Stimulated activated CD4-positive, alpha-beta T cell treated with anti-CD3 and anti-CD28 coated beads, Interleukin-1b, Interleukin-23, amount 100 ng/mL, for 4 hours (primary cell): ENCODE measurements at places on chromosomes 7 and 10.

DNA sequence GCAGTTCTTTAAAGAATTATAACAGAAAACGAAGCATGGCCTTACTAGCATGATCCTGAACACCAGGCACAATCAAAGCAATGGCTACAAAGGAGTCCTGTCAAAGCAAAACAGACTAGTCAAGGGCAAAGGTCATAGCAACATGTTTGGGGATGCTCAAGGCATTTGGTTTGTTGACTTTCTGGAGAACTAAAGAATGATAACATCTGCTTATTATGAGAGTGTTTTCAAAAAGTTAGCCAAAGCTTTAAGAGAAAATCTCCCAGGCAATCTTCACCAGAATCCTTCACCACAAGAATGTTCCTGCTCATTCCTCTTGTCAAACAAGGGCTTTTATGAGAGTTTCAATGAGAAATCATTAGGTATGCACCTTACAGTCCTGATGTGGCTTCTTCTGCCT is 95.1 kb upstream of the CPXM2 start:
- no peak for DNase-seq

DNA sequence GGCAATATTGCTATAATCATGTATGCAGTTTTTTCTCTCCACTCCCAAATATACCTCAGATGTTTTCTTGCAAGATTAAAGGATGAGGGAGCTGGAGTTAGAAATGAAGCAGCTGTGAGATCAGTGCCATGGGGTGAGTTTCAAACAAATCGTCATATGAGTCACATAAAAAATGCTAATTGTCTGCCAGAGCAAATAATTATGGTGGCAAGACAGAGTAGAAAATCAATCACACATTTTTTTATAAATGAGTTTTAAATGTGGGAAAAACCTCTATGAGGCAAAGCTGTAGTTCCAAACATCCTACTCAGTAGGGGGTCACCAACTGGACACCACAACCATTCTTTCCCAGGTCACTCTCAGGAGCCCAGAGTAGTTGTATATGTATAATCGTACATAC is 55.3 kb downstream of the CH25H start:
- DNase-seq = no peak

DNA sequence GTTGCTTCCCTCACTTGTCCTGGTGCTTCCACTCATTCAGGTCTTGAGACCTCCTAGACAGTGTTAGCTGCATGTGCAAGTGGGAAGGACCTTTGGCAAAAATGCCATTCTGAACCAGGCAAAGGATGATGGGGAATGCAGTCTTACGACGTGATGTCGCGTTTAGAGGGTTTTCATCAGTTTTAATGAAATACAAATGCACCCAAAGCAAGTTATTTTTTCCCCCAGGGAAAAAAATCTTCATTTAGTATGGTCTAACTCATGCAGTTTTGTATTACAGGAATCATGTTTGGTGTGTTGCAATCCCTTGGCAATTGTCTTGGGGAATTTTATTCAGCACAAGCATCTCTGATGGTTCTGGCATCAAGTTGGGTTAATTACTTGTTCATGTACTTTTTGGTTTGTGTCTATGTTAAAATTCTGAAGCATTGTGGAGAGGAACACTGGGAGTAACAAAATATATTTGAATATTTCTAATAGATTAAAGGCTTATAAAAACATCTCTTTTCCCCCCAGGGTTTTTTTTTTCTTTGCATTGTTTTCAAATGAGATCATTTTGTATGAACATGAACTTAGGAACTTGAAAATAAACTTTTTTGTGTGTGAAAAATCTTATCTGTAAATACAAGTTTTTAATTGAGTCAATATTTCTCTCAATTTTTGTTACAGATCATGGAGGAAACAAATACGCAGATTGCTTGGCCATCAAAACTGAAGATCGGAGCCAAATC is 188.9 kb downstream of the BICC1 start:
- no peak for DNase-seq

- no peak for DNase-seq
Measured at GRCh38 chr10:114294549-114294948, 55.5 kb downstream of the VWA2 start.

- no peak for DNase-seq
Measured at GRCh38 chr7:139762886-139763285, 14.9 kb downstream of the HIPK2 start.

DNA sequence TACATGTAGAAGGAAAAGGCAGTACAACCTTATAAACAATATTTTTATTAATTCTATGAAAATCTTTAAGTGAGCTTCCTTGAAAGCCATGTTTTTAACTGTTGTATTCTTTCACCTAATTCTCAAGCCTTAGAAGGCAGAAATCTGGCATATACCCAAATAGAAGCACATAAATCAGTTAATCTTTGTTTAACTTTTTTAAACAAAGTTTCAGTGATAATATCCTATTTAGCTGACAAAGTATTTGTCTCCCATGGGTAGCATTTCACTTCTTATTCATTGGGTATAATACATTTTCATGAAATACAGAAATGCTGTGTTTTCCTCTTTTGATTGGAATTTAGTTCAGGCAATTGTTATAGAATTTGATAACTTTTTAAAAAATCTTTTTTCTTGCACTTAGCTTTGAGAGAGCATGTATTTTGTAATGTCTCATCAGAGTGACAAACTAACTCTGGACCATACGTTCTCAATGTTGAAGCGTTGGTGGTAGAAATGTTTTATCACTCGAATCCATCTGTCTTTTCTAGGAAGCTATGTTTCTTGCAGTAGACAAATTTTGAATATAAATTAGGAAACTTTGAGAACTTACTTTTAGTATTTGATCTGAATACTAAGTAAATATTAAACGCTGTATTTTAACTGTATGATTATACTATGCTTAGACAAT is 78.1 kb downstream of the CREM start:
- DNase-seq = no peak

GRCh38 chr7:20906801-20907453 is 120.2 kb upstream of the SP8 start:
- no peak for DNase-seq

GRCh38 chr7:116334555-116334954 is 124.2 kb downstream of the TES start:
- no peak for DNase-seq

DNA sequence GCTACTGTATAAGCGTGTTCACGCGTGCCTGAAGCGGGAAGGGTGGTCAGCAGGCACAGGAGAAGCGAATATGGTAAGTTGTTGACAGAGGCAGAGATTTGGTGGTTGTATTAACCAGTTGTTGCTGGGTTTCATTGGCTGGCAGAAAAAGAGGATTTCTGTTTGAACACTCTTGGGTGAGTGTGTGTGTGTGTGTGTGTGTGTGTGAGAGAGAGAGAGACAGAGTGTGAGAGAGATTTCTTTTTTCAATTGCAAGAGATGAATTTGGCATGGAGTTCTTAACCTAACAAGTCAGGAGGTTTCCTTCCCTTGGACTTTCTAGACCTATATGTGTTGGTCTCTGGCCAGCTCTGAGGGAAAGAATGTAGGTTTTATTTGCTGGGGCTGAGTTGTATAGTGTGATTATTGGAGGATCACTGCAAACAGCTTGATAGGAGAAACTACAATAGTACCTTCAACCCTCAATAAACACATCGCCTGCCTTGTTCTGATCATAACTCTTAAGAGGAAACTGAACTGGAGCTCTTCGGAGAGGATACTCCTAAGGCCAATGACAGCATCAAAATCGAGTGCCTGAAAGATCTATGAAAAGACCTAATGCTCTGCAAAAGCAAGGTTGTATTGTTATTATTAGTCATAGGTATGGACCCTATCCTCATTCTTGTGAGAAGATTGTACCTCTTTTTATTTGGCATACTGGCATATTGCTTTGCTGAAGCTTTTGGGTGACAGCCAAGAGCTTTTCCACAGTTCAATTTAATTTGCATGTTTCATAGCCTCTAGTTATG is 1.2 kb downstream of the MCU start:
- no peak for DNase-seq

GRCh38 chr10:61399406-61399805 is 53.8 kb downstream of the TMEM26 start:
- no peak for DNase-seq

DNA sequence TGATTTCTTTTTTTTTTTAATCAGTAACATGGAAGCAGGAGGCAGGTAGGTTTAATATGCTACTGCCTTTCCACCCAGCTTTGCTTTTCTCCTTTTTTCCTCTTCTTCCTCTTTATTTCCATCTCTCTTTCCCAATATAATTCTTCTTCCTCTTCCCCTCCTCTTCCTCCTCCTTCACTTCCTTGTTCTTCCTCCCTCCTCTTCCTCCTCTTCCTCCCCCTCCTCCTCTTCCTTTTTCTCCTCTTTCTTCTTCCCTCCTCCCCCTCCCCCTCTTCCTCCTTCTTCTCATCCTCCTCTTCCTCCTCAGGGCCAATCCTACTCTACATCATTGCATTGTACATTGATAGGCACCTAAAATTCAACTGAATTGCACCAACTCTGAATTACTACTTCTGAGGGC is 11.4 kb downstream of the ZNF503 start:
- DNase-seq = no peak

DNA sequence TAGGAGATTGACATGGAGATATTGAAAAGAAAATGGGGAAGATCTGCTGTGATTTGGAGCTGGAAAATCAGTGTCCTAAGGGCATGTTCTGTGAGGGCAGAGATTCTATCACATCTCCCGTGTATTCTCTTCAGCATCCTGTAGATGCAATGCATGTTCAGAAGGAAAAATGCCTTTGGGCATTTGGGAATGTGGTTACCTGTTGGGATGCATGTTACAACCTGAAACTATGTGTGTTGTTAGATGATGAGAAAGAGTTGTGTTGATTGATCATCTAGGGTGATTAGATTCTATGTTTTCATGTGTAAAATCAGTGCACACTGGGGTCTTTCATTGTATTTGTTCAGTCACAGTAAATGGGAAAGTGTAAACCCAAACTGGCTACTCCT is 14.7 kb downstream of the CUZD1 start:
- no peak for DNase-seq

GRCh38 chr10:118163217-118163616 is 116.5 kb upstream of the RAB11FIP2 start:
- DNase-seq = no peak

- no peak for DNase-seq
Measured at GRCh38 chr7:116495736-116496135, 3.8 kb upstream of the CAV2 start.
